ENCODE measurements at places on chromosomes 4 and X.
A peak's percentile ranks its signal among the peaks of the same experiment; 100 is the strongest.

GRCh38 chr4:165299399-165300060 is 27.9 kb upstream of the MSMO1 start:
- DNase-seq = peak; percentile 29

- DNase-seq = peak; percentile 60
These were observed 2.4 kb upstream of the BCOR start for GRCh38 chrX:40100141-40100536.

- no peak for DNase-seq
These were observed 152.8 kb upstream of the ANK2 start for GRCh38 chr4:112896609-112897190.

DNA sequence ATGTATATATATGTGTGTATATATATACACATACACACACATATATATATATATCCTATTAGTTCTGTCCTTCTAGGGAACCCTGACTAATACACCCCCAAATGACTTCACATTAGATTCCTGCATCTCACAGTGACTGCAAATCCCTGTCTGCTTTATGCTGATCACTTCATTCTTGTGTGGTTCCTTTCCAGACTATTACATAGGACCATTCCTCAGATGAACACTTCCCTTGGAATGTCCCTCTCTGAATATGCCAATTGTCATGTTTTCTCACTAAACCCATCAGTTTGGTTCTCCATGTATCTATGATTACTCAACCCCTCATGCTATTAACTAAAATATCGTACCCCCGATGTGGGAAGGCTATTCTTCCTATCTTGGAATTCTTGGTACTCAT is 605.2 kb upstream of the NR3C2 start:
- no peak for DNase-seq

GRCh38 chr4:111636961-111637585 is 508.2 kb upstream of the FAM241A start:
- no peak for DNase-seq

DNA sequence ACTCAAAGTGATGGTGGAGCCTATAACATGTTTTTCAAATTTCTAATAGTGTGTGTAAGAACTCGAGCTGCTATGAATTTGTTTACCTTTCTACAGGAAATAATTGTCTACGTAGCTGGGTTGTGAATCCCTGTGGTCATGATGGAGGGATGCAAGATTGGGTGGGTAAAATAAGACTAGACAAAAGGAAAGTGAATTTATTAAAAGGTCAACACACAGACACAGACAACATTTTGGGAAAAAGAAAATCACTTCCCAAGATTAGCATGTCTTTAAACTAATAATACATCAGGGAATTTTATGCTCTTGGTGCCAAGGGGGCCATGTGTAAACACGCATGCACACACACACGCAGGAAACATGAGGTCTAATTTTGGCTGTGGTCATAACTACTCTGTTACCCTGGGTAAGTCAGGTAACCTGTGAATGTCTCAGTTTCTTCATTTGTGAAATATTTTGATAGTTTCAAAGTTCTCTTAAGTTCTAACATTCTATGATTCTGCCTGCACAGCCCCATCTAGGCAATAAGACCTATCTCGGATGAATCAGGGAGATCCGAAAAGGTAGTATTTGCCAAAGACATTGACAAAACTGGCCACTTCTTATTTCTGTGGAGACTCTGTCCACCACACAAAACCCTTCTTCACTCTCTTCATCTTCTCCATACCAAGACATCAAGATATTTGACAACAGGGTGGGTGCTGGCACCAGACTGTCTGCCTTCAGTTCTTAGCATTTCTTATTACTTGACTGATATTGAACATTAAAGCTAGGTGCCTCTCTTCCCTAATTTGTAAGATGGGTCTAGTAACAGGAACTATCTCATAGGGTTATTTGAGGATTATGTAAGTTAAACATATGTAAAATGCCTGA is 1.6 kb upstream of the UNC5C start:
- no peak for DNase-seq

DNA sequence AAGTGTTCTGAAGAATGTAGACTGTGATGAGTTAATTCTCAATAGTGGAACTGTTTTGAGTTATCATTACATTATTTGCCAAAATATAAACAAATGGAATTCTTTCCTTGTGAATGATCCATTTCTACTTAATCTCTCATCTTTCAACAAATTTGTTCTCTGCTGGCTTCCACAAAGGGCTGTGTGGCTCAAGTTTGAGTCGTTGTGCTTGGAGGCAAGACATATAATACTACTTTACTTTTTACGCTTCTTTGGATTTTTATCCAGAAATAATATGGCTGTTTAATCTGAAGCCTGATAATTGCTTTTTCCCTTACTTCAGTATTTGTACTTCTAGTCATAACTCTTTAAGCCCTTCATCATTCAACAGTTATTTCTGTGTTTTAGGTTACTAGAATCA is 169.5 kb downstream of the ARHGAP10 start:
- no peak for DNase-seq

GRCh38 chr4:123418351-123418931 is 21.8 kb downstream of the SPRY1 start:
- peak; percentile 92 for DNase-seq

- no peak for DNase-seq
These were observed 45.9 kb upstream of the GPC4 start for GRCh38 chrX:133461231-133461630.

DNA sequence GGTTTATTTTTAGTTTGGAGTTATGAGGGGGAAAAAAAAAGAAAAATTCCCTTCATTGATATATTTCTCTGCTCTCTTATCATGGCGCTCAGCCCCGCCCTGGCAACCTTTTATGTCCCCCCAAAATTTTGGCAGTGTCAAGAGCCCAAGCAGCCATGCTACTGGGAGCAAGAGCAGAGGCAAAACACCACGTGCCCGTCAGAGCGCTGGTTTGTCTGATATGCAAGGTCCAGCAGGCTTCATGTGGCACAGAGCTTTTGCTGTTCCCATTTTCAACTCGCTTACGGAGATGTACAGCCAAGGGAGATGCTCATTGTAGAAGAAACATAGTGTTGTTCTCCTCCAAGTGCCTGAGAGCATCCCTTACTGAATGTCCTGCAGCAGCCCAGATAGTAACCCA is 27.3 kb downstream of the SLITRK2 start:
- no peak for DNase-seq

- DNase-seq = no peak
These were observed 82.7 kb downstream of the MBNL3 start for GRCh38 chrX:132406106-132406505.

DNA sequence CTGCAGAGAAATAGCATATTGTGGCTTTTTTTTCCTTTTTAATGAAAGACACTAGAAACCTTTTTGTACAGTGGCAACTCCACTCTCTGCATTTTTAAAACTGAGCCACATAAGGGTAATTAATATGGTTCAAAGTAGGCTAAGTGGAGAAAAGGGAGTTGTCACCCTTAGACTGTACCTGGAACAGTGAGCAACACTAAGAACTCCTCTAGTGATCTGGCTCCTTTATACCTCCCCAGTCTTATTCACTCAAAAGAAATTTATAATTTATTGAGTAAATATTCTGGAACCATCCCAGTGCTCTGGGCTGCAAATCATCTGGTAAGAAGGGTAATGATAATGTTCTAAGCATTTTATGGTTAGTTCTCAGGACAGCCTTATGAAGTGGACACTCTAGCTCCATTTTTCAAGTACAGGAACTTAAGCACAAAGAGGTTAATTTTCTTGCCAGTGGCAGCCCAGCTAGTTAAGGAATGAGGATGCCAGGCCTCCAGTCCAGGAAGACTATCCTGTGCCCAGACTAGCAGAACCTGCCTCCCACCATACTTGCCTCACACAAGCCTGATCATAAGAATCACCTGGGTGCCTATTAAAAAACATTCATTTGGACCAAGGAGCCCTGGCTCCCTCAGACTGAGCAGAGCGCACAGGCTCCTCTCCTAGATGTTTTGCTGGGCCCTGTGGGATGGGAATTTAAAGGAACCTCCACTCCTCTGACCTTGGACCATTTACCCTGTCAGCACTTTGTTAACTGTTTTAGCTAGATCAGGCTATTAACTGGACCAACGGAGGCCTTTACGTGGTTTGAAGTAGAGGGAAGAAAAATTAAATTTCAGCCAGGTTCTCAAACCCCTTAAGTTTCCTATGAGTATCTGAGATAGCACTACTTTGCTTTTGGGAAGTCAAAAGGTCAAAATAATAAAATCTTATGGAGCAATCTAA is 102.6 kb downstream of the PDE5A start:
- DNase-seq = no peak

DNA sequence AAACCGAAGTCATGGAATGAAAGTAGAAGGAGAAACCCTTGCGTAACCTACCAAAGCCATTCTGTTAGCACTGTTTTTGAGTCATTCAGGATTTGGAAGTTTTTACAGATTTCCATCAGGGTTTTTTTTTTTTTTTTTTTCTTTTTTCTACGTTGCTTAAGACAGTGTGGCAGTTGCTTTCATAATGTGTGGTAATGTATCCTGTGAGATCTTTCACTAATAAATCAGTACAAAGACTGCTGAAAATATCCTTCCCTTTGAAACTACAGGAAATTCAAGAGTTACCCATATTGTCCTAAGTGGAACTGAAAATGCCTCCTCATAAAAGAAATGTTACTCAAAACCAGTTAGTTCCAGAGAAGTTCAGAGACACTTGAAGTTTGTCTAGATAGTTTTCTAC is 137.8 kb downstream of the RAPGEF2 start:
- no peak for DNase-seq

- peak; percentile 95 for DNase-seq
These were observed 31.5 kb upstream of the ELF2 start for GRCh38 chr4:139208404-139208945.

DNA sequence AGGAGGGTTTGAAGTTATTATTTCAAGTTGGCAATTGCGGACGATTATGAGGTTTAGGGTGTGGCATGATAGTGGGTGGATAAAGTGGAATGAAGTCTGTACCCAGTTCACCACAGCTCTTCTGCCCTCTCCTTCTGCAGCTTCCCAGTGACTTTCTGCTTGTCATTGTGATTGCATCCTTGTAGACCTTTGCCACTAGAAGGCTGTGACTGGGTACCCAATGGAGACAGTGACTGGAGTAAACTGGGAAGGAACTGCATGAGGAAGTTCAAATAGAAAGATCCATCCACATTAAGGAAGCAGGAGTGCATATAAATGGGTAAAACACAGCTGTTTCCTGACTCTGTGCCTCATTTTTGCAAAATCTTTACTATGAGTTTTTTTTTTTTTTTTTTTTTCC is 53.5 kb upstream of the SPANXN3 start:
- DNase-seq = no peak

GRCh38 chr4:23371533-23371932 is 518.3 kb downstream of the PPARGC1A start:
- DNase-seq = no peak

DNA sequence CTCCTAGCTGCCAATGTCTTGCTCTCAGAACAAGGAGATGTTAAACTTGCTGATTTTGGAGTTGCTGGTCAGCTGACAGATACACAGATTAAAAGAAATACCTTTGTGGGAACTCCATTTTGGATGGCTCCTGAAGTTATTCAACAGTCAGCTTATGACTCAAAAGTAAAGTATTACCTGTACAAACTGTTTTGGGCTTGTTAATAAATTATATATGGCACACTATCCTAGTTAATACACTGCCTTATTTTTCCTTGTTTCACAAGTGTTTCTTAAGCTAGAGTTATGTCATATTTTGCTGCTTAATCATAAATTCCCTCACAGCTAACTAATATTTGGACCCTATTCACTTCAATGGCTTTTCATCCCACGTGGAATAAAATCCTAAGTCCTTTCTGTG is 45.3 kb downstream of the STK26 start:
- DNase-seq = no peak

DNA sequence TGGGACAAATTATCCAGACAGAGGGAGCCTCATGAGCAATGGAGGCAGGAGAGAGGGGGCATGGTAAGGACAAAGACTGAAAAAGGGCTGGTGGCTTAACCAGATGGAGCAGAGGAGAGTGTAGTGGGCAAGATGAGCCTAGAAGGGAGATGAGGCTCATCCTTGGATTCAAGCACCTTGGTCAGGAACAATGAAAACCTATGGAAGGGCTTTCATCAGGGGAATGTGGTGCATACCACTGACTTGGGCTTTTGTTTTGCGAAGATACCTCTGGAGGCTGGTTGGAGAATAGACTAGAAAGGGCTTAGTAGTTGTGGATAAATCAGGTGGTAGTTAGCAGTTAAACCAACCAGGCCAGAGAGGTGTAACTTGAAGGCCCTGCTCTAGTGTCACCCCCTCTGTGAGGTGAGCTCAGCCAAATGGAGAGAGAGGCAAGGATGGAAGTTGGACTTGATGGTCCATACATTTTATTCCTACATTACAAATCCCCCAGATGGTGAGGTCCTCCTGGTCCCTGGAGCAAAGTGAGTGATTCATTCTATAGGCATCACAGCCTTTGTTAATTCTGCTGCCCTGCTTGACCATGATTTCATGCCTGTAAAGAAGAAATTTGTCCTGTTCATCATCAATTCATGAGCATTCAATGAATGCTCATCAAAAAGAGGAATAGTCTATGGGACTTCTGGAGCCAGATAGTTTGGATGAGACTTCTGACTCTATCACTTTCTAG is 264.8 kb upstream of the IGFBP7 start:
- DNase-seq = no peak

- DNase-seq = no peak
These were observed 112.5 kb downstream of the SH3KBP1 start for GRCh38 chrX:19774905-19775304.

DNA sequence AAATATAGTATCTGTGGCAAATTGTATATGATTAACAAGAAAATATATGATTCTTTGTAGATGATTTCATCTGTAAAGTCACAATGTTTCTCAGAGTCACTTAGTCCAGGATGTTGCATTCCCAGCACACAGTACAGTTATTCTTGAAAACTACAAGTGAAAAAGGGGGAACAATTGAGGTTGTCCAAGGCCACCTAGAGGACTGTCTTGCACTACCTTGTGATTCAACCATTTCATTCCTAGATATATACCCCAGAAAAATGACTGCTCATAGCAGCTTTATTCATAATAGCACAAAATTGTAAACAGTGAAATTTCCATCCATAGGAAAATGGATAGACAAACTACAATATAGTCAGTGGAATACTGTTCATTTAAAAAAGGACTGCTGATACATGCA is 16.0 kb downstream of the C4orf33 start:
- no peak for DNase-seq

DNA sequence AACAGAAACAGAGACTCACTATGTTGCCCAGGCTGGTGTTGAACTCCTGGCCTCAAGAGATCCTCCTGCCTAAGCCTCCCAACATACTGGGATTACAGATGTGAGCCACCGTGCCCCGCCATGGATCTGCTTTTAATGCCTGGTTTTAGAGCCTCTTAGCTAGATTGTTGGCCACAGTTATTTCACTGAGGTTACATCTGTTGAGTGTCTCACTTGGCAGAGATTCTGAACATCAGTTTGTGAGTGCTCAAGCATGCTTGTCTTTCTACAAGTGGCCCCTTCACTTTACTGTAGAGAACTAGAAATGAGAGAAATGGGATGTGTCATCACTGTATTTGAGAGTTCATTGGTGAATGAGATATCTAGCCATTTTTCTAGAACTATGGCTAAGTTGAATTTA is 218.5 kb downstream of the APBB2 start:
- DNase-seq = no peak

- no peak for DNase-seq
These were observed 212 bp downstream of the CLCN4 start for GRCh38 chrX:10157032-10157341.

GRCh38 chrX:11525685-11526084 is 140.0 kb downstream of the ARHGAP6 start:
- DNase-seq = no peak
